ENCODE measurements at places on chromosomes 2 and 18.

- no peak for DNase-seq
These were observed 10.6 kb upstream of the FAM117B start for GRCh38 chr2:202624133-202624532.

- DNase-seq, result no peak
These were observed 29.0 kb downstream of the MYO3B start for GRCh38 chr2:170206805-170207407.

DNA sequence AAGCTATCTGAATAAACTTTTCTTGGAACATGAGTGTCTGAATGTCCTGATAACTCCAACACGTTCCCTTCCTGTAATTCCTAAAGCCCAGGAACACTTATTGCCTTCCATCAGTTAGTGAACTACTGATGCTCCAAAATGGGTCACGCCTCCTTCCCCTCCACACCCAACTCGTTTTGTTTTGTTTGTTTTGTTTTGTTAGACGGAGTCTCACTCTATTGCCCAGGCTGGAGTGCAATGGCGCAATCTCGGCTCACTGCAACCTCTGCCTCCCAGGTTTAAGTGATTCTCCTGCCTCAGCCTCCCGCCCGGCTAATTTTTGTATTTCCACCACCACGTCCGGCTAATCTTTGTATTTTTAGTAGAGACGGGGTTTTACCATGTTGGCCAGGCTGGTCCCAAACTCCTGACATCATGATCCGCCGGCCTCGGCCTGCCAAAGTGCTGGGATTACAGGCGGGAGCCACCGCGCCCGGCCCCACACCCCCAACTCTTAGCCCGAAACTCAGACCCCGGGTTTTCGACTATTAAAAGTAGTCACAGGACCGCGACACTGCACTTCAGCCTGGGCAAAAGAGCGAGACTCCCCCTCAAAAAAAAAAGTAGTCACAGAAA, 774 bp downstream of the IER3IP1 start:
- DNase-seq, result no peak

GRCh38 chr2:39304729-39305128, 61.0 kb upstream of the CDKL4 start:
- DNase-seq, result no peak

DNA sequence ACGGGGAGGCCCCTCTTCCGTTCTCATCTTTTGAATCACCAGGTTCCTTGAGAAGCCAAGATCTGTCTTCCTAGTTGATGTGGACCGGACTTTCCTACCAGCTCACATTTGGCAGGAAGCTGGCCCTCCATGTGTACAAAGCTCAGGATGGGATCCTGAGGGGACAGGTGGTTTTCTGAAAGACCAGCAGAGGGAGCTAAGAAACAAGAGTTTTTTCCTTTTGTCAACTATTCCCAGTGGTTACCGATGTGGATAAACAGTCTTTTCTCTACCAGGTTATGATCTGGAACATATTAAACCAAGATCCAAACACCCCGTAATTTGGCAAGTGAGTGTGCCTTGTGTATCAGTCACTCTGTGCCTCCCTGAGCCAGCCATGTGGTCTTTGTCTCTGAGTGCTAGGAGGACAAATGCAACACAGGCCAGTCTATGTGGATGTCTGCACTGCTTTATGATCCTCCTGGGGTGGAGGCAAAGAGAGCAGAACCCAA, 25.1 kb upstream of the ARHGAP25 start:
- no peak for DNase-seq

- DNase-seq, result no peak
These were observed 53.6 kb upstream of the GYPC start for GRCh38 chr2:126602334-126602733.

- DNase-seq, result no peak
These were observed 43.1 kb upstream of the ACVR1 start for GRCh38 chr2:157919181-157919580.

DNA sequence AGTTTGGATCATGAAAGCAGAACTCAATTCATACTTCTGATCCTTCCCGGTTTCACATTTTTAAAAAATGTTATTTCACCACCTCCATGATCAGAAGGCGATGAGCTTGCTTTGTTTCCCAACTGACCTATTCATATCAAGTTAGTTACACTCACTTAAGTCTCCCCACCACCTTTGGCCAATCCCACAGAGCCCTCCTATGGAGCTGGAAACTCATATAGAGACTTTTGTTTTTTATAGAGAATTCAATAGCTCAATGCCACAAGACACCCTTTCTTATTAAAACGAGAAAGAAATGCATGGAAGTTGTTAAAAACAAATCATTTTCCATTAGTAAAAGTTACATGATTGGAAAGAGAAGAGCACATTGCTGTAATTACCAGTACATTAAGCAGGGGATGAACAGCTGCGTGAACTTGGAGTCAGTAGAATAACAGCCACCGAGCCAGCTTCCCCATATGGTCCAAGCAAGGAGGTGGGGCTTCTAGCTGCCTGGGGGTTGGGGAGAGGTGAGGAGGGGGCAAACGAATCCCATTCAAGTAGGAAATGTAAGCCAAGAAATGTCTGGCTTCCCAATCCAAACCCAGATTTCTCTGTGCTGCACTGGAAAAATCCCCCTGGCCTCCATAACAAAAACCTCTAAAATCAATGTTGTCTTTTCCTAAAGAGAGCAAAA, 614.5 kb downstream of the IRS1 start:
- no peak for DNase-seq

- DNase-seq, result no peak
These were observed 81.9 kb downstream of the TGOLN2 start for GRCh38 chr2:85245891-85246290.

DNA sequence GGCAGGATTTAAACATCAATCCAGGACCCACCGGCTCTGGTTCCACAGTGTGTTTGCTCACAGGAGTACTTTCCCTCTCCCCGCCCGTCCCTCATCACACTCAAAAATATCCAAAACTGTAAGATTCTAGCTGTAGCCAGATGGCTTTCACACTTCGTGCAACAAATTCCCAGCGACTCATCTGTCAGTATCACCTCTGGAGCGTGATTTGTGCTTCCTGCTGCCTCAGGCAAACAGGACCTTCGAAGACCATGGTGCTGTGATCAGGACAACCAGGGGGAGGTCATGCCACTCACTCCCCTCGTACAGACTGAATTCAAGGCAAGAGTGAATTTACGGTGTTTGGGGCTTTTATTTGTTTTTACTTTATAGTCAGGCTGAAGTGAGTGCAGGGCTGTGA, 154.5 kb upstream of the PID1 start:
- DNase-seq, result no peak

DNA sequence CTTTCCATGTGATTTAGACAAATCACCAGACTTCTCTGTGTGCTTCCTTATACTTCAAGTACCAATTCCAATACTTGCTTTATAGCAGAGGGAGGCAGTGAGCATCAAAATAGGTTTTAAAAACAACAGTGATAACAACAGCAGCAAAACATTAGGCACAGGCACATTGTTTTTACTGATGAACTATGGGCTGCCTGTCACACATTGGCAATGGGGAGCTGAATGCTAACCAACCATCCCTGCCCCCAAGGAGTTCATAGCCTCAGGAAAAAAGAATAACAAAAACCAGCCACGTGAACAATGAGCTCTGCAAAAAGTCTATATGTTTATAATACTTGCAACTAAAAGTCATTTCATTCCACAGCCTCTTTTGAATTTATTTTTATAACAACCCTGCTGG, 287.9 kb upstream of the TRIB2 start:
- no peak for DNase-seq

GRCh38 chr2:220078439-220078838, 451.0 kb downstream of the SLC4A3 start:
- DNase-seq, result no peak

- DNase-seq, result no peak
These were observed 42.2 kb downstream of the LBH start for GRCh38 chr2:30273574-30273929.

DNA sequence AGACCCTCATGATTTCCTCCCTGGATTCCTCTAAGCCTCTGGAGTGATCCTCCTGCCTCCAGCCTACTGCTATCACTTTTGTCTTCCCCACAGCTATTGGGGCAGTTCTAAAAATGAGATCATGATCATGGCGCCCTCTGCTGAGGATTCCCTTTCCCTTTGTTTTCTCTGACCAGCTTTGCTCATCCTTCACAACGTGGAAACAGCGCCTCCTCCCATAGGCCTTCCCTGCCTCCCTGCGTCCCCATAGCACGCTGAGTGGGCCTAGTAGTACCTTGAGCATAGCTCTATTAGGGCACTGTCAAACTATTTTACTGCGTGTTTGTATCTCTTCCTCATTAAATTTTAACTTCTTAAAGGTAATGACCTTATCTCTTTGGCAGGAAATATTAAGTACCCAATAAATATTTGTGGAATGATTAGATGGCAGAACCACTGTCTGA, 207.0 kb upstream of the FANCL start:
- DNase-seq, result no peak

DNA sequence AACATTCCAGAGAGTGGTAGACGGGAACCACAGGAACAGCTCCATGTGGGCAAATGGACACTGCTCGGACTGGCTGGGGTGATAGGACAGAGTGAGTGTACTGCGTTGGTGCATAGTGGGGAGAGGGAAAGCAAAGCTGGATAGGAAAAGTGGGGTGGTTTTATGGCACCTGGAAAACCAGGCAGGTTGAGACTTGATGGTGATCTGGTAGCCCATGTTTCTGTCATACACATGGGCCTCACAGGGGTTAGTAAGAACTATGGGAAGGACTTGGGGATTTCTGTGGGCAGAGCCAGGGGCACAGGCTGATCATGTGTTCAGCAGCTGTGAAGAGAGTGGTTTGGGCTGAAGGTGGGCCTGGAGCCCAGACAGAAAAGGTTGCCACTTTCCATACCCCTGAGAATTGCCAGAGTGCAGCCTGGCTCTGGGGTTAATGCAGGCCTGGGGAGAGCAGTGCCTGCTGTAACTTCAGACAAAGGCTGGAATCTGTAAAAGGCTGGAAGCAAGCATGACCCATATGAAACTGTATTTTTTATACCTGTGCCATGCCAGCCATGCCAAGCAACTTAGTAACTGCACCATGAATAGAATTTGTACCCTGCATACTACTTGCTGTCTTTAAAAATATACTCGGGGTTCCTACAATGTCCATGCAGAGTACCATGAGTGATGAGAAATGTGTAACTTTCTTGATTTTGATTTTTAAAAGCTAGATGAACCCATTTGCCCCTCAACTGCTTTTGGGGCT, 41.9 kb downstream of the RPIA start:
- DNase-seq, result no peak

- DNase-seq, result no peak
These were observed 29.4 kb downstream of the CAPN13 start for GRCh38 chr2:30777661-30778505.

GRCh38 chr18:72174972-72175649, 369.0 kb downstream of the CBLN2 start:
- no peak for DNase-seq

DNA sequence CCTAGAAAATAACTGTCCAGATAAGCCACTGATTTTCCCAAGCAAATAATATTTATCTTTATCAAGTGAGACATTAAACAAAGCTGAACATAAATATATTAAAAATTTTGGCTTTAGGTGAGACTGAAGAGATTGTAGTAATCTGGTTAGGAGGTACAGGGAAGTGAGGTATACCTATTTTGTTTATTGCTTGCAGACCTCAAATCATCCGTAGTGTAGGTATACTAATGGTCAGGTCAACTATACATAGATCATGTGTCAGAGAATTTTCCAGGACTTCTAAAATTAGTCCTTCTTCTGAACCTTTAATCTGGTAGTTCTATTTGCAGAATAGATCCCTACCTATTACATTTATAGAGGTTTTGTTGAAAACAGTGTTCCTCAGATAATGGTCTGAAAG, 41.5 kb downstream of the SP140 start:
- DNase-seq, result no peak

GRCh38 chr2:36544638-36545338, 53.2 kb downstream of the FEZ2 start:
- DNase-seq, result no peak

GRCh38 chr2:36556842-36557241, 41.1 kb downstream of the FEZ2 start:
- no peak for DNase-seq

DNA sequence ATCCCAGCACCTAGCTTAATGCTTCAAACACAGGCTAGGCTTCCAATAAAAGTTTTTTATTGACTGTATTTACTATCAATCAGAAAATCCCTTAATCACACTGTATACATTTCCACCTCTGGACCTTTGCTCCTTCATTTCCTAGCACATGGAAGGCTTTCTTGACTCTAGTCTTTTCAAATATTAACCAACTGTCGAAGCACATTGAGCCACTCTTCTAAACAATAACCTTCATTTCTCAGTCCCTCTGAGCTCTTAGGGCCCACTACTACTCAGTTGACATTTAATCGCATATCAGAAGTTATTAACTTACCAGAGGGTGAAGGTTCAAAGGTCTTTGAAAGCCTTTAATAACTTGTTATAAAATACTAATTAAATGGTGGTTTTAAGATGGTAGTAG, 37.4 kb downstream of the CERKL start:
- DNase-seq, result no peak

DNA sequence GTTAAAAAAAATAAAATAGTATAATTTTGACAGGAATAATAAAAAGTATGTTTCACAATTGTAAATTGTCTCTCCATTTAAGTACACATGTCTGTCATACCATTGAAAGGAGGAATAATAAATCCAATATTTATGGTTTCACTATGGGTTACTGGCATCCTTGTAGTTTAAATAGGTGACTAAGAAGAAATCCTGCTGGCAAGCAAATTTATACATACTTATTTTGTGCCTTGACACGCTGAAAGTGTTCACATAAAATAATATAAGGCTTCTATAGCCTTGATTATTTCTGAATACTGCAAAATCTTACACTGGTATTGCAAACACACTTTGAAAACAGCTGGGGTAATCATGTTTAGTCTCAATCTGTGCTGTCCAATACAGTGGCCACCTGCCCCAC, 138.3 kb upstream of the ETAA1 start:
- no peak for DNase-seq

- DNase-seq, result no peak
These were observed 327.6 kb upstream of the MMADHC start for GRCh38 chr2:149915151-149915550.

Data from omental fat pad (tissue), 4 donors.